Activated T-cell treated with anti-CD3 and anti-CD28 coated beads, Interleukin-2, amount 50 U/mL, for 4 hours (primary cell): ENCODE measurements at places on chromosomes 5 and 9. TPM values are rescaled to one million over a fixed set of nuclear protein-coding genes. Genes with fewer than 3 reads are reported as not detected.

SHISAL2B gene
- total RNA-seq, result not detected

C9orf72 gene
- total RNA-seq, result 7.0 TPM

DNA sequence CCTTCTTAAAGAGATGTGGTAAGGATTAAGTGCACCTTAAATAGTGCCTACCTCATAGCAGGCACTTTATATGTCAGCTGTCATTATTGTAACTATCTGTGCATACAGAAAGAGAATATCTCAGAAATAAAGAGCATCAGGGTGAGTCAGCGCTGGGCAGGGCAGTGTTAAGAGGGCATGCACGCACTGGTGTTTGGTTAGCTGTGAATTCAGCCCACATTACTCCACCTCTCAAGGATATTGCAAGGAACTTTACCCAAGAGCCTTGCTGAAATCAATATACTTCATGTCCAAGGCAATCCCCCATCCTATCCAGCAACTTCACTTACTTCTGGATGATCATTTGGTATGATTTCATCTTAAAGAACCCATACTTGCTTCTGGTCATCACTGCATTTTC is 300.9 kb downstream of the NTRK2 start:
- no peak for DNase-seq

TEX48 gene
- total RNA-seq, result 0.42 TPM

IL33 gene
- total RNA-seq, result not detected

GRCh38 chr5:14270209-14270702 is 127.1 kb downstream of the TRIO start:
- DNase-seq, result no peak

- DNase-seq, result no peak
Measured at GRCh38 chr5:6757414-6757969, 44.3 kb downstream of the TENT4A start.
